ENCODE measurements at places on chromosomes 2 and 18. TPM values are rescaled to one million over a fixed set of nuclear protein-coding genes. Genes with fewer than 3 reads are reported as not detected.

Gene RNF103
- total RNA-seq: 23.3 TPM

Gene ARHGAP28
- 0.35 TPM for total RNA-seq

Gene NAT8
- 0.69 TPM for total RNA-seq

Gene BCS1L
- 35.6 TPM for total RNA-seq

Gene SERPINB10
- not detected for total RNA-seq

Gene XIRP2
- total RNA-seq: not detected

Gene ACADL
- total RNA-seq: 0.17 TPM

Gene OR6B3
- total RNA-seq: not detected

Gene ACTG2
- total RNA-seq: 0.15 TPM

All from renal cortical epithelial cell (primary cell).